ENCODE measurements at places on chromosomes 3 and 15.
A peak's percentile ranks its signal among the peaks of the same experiment; 100 is the strongest.

- DNase-seq: no peak
Measured at GRCh38 chr3:185409957-185410356, 47.0 kb downstream of the MAP3K13 start.

DNA sequence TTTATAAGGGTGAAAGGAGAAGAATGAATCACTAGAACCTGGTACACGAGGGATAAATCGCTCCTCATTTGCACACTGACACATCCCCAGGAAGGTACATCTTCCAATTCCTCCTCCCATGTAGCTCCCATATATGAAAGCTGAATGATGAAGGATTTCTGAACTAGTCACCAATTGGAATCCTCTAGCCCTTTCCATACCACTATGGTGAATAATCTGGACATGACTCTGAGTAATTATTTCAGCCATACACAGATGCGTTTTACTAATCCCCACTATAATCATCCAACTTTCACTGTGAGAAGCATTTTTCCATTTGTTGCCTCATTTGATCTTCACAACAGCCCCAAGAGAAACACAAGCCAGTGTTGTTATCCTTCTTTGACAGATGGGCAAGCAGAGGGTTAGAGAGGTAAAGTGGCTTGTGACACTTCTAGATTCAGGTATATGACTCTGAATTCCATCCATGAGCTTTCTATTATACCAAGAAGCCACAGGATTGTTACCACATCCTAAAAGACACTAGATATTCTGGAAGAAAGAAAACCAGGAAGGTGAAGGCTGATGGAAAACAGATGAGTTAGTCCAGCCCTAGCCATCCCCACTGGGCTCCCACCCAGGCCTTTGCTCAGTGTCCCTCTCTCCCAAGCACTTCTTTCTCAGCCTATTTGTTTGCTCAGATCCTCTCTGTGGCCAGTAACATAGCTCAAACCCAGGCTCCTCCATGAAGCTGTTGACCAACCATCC is 22.2 kb upstream of the BCL6 start:
- no peak for DNase-seq

GRCh38 chr3:105504440-105504951 is 137.8 kb downstream of the ALCAM start:
- no peak for DNase-seq

GRCh38 chr3:13229273-13229949 is 156.2 kb upstream of the IQSEC1 start:
- DNase-seq: no peak

DNA sequence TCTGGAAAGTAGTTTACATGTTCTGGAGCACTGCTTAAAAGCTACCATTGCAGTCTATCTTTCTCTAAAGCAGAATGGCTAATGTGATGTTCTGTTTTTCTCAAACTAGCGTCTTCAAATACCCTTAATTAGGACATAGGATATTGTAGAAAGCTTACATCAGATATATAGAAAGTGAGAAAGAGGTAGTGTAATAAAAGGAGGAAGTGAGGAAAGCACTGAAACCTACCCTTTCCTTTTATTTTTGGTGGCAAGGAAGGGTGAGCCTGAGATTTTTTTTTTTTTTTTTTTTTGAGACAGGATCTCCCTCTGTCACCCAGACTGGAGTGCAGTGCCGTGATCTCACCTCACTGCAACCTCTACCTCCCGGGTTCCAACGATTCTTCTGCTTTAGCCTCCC is 9.4 kb downstream of the SENP2 start:
- no peak for DNase-seq

- DNase-seq: peak; percentile 61
Measured at GRCh38 chr15:52256366-52256765, 39.2 kb downstream of the MYO5C start.

GRCh38 chr15:40045572-40046217 is 6.7 kb upstream of the SRP14 start:
- no peak for DNase-seq

- no peak for DNase-seq
Measured at GRCh38 chr15:72535911-72536310, 61.8 kb downstream of the ARIH1 start.

All from hematopoietic multipotent progenitor cell treated with erythropoietin and hydrocortisone succinate and interleukin-3 and kit ligand, for 15 days (in vitro differentiated cells).